ENCODE measurements at places on chromosomes 7 and 10. TPM values are rescaled to one million over a fixed set of nuclear protein-coding genes. Genes with fewer than 3 reads are reported as not detected.

LRRD1 gene
- total RNA-seq: not detected

IGFBP1 gene
- 0.49 TPM for total RNA-seq

- H3K27me3 ChIP-seq: no peaks in the 10 kb centered on the region
- H3K4me3 ChIP-seq: no peak overlapping the region
- H3K27ac ChIP-seq: no peak overlapping the region
Observed at GRCh38 chr7:128302139-128302538, 41.6 kb downstream of the RBM28 start.

- H3K27me3 ChIP-seq: no peaks in the 10 kb centered on the region
- no peaks in the 10 kb centered on the region for H3K36me3 ChIP-seq
- DNase-seq: no peak
- H3K4me3 ChIP-seq: no peak overlapping the region
- H3K27ac ChIP-seq: no peak overlapping the region
Observed at GRCh38 chr7:154950960-154951359, 52.0 kb downstream of the PAXIP1 start.

- no peaks in the 10 kb centered on the region for H3K27me3 ChIP-seq
- no peaks in the 10 kb centered on the region for H3K4me1 ChIP-seq
- DNase-seq: no peak
- H3K27ac ChIP-seq: no peak overlapping the region
- H3K4me3 ChIP-seq: no peak overlapping the region
Observed at GRCh38 chr10:112526139-112526538, 79.1 kb downstream of the VTI1A start.

- H3K27me3 ChIP-seq: no peaks in the 10 kb centered on the region
- no peak for DNase-seq
- no peak overlapping the region for H3K27ac ChIP-seq
- no peaks in the 10 kb centered on the region for H3K4me1 ChIP-seq
- H3K4me3 ChIP-seq: no peak overlapping the region
- H3K36me3 ChIP-seq: no peaks in the 10 kb centered on the region
Observed at GRCh38 chr7:127751490-127752448, 99.8 kb downstream of the SND1 start.
